ENCODE measurements at places on chromosomes 12 and 14.
A peak's percentile ranks its signal among the peaks of the same experiment; 100 is the strongest.

DNA sequence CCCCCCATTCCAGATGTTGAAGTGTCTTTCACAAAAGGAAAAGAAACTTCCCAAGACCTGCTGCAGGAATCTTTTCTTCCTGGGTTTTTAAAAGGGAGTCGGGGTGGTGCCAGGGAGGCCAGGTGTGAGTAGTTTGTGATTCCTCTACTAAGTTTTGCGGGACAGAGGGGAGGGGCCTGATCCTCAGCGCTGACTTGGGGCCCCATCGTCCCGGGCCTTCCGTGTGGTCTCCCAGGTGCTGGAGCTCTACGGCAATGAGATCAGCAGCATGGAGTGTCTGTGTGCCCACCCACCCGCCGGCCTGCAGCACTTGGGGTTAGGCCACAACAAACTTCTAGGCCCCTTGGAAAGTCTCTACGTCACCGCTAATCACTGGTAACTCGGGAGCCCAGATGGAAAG lies 4.5 kb downstream of the LRRC43 start:
- no peak for DNase-seq

DNA sequence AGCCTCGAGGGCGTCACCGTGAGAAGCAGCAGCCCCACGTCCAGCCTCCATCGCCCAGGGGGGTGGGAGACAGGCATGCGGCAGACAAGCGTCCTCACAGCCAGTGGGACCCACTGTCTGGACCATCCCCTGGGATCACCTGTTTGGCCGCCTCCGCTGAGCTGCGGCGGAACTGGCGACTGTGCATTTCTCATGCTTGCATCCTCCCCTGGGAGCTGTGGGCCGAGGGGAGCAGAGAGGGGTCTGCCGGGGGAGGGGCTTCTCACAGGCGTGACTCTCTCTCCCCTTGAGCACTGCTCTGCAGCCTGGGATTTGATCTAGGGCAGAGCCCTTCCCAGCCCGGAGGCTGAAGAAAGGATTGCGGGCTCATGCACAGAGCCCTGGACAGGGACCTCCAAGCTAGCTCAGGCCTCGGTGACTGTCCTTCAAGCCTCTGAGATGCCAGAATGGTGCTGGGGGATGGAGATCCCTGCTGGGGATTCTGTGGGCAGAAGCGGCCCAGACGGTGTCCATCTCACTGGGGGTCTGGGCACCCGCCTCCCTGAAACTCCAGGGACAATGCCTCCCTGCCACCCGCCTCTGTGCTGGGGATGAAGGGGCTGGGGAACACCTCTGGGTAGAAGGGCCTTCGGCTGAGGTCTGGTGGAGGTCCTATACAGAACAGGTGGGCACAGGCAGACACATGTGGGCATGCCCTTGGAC lies 61.1 kb downstream of the PRIMA1 start:
- DNase-seq = no peak

DNA sequence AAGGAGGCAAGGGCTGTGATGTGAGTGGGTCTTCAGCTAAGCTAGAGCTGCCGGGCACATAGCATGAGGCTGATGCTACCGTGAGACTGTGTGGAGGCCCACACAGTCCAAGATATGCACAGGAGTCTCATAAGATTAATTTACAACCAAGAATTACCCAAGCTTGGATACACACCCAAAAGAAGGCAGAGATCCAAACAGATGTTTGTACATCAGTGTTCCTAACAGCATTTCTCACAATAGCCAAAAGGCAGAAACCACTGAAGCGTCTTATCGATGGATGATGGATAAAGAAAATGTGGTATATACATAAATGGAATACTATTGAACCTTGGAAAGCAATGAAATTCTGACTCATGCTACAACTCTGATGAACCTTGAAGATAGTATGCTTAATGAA lies 40.8 kb upstream of the RIC8B start:
- no peak for DNase-seq

DNA sequence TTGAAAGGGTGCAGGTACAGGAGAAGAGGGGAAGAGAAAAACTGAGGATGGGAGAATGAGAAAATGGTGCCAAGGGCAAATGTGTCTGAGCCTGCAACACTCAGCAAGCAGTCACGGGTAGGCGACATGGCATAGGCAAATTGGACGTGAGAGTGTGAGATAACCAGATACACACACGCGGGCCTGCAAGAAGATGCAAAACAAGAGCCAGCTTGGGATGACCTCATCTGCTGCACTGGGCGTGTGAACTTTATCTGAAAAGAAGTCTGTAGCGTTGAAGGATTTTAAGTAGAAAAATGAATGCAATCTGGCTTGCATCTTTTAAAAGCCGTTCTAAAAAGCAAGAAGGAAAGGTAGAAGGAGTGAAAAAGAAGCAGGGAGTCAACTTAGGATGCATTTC lies 160.4 kb downstream of the NTF3 start:
- DNase-seq = no peak

GRCh38 chr12:2154521-2154920 lies 101.7 kb downstream of the CACNA1C start:
- no peak for DNase-seq

DNA sequence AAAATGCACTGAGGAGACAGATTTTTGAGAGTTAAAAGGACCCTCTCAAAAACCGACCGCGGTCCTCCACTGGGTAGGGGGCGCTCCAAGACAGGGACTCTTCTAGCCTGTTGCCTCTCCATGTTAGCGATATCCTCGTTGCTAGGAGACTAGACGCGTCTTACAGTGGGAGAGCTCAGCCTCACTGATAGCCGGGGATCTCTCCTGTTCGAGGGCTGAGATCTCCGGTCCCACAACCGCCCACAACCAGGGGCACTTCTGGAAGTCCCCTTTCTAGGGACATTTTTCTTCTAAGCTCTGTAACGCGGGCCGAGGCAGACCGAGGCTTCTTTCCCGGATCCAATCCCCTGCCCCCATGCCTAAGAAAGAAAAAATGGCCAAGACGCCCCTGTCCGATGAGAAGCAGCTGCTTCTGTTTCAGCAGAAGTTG lies 21.3 kb downstream of the FKBP11 start:
- DNase-seq = peak; percentile 84

DNA sequence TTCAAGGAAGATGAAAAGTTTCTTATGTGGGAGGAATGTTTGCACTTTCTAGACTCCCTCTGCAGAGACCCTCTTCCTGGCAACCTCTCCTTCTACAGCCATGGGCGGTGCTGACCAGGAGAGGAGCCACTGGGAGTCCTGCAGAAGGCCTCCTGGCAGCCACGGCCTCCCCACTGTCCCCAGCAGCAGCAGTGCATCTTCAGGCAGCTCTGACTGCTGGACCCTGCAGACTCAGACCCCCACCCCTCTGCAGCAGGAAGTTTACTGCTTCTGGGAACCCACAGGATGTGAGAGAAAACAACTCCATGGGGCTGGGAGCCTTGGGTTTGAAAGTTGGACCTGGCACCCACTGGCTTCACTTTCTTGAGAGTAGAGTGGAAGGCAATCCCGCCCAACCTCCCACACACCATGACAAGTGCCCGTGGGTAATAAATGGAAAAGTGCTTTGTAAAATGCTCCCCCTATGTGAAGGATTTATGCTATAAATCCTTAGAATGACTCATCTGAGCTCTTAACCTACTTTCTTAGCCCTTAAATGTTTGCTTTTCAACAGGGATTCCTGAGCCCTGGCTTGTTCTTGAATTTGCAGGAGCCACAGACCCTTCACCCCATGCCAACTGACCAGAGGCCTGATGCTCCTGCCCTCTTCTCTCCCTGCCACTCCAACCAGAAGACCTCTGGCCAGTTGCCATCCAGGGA lies 37.5 kb upstream of the DDX11 start:
- DNase-seq = peak; percentile 41

DNA sequence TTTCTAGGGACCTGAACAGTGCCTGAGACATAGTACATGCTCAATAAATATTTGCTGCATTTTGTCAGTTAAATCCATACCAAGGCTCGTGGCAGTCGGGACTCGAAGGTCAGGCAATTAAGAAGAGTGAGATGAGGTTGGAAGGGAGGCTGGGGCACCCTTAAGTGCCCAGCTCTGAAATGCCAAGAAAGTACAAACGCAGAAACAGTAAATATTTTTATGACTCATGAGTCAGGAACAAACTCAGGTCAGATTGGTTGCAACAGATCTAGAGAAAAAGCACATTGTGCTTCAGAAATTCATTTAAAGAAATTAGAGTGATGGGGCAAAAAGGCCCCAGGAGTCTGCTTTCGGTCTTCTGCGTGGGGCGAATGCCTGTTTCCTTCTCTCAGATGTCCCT lies 83.0 kb upstream of the FZD10 start:
- DNase-seq = no peak

GRCh38 chr12:56725723-56726102 lies 614 bp upstream of the NACA start:
- DNase-seq = no peak

- DNase-seq = peak; percentile 60
These were observed 575 bp downstream of the NAA30 start for GRCh38 chr14:57390806-57391516.

DNA sequence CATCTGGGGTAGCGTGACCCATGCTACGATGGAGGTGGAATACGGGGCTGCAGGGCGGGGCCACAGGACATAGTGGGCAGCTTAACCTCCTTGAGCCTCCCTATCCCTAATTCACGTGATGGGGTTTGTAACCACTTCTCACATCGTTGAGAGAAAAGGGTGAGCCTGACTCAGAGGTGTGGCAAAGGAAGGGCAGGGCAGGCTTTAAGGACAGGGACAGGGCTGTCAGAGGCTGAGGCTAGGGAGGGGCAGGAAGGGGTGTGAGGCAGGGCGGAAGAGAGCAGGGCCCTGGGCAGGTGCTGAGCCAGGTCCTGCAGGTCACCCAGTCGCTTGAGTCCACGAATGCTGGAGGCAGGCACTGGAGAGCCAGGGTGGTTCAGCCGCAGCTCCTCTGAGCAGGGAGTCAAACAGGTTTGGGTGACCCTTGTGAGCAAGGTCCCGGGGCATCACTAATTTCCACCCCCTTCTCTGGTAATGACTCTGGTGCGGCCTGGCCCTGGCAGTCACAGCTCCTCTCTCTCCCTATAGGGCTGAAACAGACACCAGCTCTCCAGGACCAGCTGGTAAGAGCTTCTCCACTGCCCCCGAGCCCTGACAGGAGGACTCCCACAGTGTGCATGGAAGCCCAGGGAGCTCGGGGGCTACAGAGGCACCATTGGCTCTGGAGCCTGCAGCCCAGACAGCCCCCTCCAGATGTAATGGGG lies 7.5 kb upstream of the AQP2 start:
- no peak for DNase-seq

GRCh38 chr14:34029921-34030334 lies 79.1 kb upstream of the EGLN3 start:
- no peak for DNase-seq

- no peak for DNase-seq
These were observed 83.6 kb upstream of the PMCH start for GRCh38 chr12:102281231-102281630.

- no peak for DNase-seq
These were observed 102.8 kb downstream of the RPAP3 start for GRCh38 chr12:47602949-47603558.

DNA sequence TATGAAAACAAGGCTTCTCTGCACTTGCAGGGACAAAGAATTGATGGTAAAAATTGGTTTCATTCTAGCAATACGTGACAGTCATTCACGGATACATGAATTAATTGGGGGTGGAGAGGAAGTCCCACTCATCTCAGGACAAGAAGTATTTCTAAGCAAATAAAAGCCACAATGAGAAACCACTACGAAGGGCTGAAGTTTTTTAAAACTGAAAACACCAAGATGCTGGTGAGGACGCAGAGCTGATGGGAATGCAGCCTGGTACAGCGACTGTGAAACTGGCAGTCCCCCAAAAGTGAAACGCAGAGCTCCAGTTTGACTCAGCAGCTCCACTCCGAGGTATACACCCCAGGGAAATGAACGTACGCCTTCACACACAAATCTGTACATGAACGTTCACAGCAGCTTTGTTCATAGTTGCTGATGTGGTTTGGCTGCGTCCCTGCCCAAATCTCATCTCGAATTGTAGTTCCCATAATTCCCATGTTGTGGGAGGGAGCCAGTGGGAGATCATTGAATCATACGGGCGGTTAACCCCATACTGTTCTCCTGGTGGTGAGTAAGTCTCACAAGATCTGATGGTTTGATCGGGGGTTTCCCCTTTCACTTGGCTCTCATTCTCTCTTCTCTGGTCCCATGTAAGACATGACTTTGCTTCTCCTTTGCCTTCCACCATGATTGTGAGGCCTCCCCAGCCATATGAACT lies 89.0 kb downstream of the SCARB1 start:
- DNase-seq = no peak

DNA sequence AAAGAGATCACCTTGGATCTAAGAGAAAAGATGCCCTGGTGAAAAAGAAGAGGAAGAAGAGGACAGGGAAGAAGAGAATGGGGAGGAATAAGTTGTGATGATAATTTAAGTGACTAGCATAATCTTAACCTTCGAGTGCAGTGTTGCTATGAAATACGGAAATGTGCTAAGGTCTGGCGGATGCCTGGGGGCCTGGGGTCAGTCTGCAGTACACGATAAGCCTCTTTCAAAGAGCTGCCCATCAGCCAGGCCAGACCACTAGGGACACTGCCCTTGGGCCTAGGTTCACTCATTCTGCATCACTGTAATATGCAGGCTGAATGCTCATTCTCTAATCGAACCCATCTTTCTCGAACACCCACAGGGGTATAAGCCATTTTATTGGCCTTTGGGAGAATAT lies 83.4 kb downstream of the PLEKHG3 start:
- no peak for DNase-seq

- peak; percentile 95 for DNase-seq
These were observed 149.0 kb downstream of the PRKCH start for GRCh38 chr14:61470261-61470960.

GRCh38 chr12:466039-466438 lies 6.3 kb downstream of the B4GALNT3 start:
- DNase-seq = no peak

DNA sequence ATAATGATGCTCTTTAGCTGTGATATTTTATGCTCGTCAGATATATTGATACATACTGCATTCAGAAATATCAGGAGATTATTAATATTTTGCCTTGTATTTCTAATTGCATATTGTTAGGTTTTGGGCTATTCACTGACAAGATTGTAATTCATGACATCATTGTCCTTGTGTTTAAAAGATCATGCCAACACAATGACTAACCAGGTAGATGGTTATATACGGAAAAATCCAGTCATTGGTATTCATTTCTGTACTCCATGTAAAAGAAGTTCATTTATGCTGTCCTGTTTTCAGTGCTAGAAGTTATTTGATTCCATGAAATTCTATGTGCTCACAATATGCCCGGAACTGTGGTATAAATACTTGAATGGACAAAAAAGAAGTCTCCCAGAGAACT lies 107.5 kb downstream of the KITLG start:
- DNase-seq = no peak

DNA sequence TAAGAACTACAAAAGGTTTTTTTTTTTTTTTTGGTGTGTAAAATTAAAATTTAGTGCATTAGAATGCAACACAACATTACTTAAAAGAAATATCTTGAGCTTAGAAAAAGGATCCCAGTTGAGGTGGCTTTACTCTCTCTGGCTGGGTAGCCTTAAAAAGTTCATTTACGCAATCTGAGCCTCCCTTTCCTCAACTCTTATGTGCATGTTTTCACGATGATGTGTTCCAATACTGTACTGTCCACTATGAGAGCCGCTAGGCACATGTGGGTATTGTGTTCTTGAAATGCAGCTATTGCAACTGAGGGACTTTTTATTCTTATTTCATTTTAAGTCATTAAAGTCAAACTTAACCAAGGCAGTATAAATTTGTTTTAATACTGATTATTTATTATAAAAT lies 460.9 kb upstream of the SYT1 start:
- peak; percentile 4 for DNase-seq
